ENCODE measurements at places on chromosomes 5 and 9. TPM values are rescaled to one million over a fixed set of nuclear protein-coding genes. Genes with fewer than 3 reads are reported as not detected.

GRCh38 chr5:123170061-123170460, 81.0 kb downstream of the PRDM6 start:
- no peaks in the 10 kb centered on the region for H3K36me3 ChIP-seq
- H3K27ac ChIP-seq: no peak overlapping the region

DNA sequence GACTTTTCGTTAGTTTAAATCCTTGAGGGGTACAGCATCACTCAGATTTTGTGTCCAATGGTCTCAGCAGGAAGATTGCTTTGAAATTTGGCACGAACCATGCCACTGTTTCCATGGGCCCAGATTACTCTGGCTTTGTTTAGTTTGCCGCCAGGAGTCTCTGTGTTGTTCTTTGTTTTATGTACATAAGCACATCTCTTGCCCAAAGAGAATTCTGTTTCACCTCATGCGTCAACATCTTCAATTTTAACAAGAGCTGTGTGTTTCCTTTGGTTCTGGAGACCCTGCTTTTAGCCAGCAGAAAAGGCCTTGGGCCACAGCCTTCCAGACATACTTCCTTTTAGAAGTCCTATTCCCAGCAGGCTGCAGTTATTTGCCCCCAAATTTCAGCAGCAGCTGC, 62.4 kb downstream of the TNPO1 start:
- no peak overlapping the region for H3K4me3 ChIP-seq
- no peaks in the 10 kb centered on the region for H3K27me3 ChIP-seq
- DNase-seq: no peak
- H3K27ac ChIP-seq: no peak overlapping the region
- H3K4me1 ChIP-seq: no peaks in the 10 kb centered on the region
- no peaks in the 10 kb centered on the region for H3K36me3 ChIP-seq

DNA sequence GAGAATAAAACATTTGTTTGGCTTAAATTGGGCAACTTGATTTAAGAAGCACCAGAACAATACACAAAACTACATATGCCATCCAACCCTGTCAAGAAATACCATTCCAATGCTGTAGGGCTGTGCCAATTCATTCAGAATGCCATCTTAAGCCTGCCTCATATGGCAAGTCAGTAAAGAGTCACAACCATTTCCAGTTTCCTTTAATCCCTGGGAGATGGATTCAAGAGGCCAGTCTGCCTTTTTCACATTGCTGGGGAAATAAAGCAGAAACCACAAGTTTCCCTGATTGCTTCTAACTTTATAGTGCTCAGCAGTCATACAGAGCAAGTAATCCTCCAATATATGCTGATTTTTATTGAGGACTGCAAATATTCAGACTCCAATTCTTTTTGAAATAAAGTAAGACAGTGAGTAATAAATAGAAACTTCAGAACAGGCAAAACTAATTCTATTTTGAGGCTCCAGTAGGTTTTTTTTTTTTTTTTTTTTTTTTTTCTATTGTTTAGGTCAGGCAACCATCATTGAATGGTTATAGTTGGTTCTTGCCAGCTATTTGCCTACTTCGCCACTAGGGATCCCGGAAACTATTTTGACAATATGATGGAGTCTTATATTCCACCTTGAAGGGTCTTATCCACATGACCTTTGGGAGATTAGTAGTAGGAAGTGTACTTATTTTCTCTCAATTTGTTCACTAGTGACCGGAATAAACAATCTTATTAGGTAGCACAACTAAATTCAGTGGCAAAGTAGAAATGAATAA, 400.9 kb upstream of the MEF2C start:
- H3K4me1 ChIP-seq: no peaks in the 10 kb centered on the region
- no peaks in the 10 kb centered on the region for H3K36me3 ChIP-seq
- no peak overlapping the region for H3K4me3 ChIP-seq
- no peak for DNase-seq
- H3K27me3 ChIP-seq: no peaks in the 10 kb centered on the region

DNA sequence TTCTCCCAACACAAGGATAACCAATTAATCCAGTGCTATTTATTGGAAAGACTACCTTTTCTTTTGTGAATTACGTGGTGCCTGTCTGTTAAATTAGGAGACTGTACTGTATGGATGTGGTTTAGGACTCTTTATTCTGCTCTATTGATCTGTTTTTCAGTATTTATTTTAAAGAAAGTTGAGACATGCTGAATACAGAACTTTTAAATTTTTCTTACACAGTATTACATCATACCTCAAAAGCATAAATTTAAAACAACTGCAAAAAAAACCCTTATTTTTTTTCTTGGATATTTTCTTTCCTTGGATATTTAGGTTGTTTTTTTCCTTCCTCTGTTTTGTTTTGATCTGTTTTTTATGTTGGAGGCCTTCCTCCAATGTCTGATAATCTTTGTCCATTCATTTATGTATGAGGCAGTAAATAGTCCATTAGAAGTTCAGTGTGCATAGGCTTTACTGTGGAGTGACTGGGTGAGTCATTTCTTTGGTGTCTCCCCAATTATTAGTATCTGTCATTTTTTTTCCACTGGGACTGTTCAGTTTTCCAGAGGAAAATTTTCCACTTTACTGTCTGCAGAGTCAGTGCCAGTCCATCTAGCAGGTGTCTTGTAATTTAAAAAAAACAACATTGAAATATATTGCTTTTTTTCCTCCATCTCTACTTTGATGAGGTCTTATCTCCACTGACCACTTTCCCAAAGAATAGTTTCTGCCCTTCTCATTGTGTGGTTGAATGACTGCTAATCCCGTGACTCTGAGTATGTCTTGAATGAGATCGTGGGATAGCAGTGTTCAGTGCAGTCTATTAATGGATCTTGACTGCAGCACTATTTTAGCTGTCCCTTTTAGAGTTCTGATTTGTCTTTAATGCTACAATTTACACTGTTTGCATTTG, 15.2 kb downstream of the CYSTM1 start:
- H3K27ac ChIP-seq: peak overlapping the region; percentile 35
- H3K4me3 ChIP-seq: no peak overlapping the region
- H3K27me3 ChIP-seq: no peaks in the 10 kb centered on the region
- no peak for DNase-seq
- peaks cover 14% of the 10 kb centered on the region for H3K4me1 ChIP-seq

DNA sequence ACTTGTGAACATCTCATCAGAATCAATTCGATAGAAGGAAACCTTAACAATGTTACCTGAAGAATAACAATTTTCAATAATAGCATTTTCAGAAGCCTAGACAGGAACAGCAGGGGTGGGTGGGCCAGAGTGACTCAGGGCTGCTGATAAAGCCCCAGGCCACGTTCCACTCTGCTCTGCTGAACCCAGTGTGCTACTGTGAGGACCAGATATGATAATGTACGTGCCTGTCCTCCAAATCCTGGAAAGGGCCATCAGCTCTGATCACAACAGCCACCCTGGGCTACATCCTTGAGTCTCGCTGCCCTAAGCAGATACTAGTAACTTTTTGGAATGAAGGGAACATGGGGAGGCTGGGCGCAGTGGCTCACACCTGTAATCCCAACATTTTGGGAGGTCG, 91.3 kb downstream of the PRRT1B start:
- peaks cover 26% of the 10 kb centered on the region for H3K4me1 ChIP-seq
- no peaks in the 10 kb centered on the region for H3K27me3 ChIP-seq
- DNase-seq: no peak
- peak overlapping the region; percentile 89 for H3K27ac ChIP-seq
- no peaks in the 10 kb centered on the region for H3K36me3 ChIP-seq
- no peak overlapping the region for H3K4me3 ChIP-seq

- no peaks in the 10 kb centered on the region for H3K36me3 ChIP-seq
- H3K27me3 ChIP-seq: no peaks in the 10 kb centered on the region
- H3K27ac ChIP-seq: no peak overlapping the region
Measured at GRCh38 chr5:94908889-94909480, 290.5 kb downstream of the SLF1 start.

NPM1 gene
- 996 TPM for total RNA-seq

DNA sequence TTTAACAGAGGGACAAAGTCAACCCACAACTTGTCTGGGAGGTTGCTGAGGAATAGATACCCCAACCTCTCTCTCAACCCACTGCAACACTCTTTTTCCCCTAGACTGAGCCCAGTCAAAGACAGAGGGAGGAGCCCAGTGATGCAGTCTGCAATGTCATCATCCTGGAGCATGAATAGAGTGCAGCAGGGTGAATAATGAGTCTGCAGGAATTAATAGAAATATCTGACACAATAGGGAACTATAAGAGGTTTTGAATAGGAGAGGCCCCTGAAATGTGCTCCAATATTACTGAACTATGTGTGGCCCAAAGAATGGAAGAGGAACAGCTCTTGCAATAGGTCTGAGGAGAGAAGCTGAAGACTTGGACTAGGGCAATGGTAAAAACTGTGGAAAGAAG, 59.1 kb downstream of the PDCD1LG2 start:
- H3K4me1 ChIP-seq: no peaks in the 10 kb centered on the region
- H3K27ac ChIP-seq: no peak overlapping the region
- H3K4me3 ChIP-seq: no peak overlapping the region
- H3K27me3 ChIP-seq: no peaks in the 10 kb centered on the region
- H3K36me3 ChIP-seq: no peaks in the 10 kb centered on the region

DNA sequence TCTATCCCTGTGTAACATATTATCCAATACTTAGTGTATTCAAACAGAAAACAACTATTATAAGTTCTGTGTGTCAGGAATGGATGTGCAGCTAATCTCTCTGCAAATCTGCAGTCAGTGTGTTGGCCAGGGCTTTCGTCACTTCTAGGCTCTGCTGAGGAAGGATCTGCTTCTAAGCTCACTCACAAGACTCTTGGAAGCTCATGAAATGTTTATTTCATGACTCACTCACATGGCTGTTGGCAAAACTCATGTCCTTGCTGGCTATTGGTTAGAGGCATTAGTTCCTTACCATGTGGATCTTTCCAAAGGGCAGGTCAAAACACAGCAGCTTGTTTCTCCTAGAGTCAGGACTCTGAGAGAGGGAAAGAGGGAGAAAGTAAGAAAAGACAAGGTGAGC, 367.4 kb upstream of the SMARCA2 start:
- DNase-seq: no peak
- no peaks in the 10 kb centered on the region for H3K36me3 ChIP-seq
- no peaks in the 10 kb centered on the region for H3K27me3 ChIP-seq
- no peak overlapping the region for H3K4me3 ChIP-seq
- H3K27ac ChIP-seq: no peak overlapping the region

GRCh38 chr5:149072376-149072775, 9.5 kb upstream of the SH3TC2 start:
- no peaks in the 10 kb centered on the region for H3K4me1 ChIP-seq
- no peak overlapping the region for H3K4me3 ChIP-seq
- H3K27ac ChIP-seq: no peak overlapping the region
- no peak for DNase-seq

- no peak overlapping the region for H3K27ac ChIP-seq
- no peaks in the 10 kb centered on the region for H3K27me3 ChIP-seq
- no peak overlapping the region for H3K4me3 ChIP-seq
- no peaks in the 10 kb centered on the region for H3K36me3 ChIP-seq
- no peaks in the 10 kb centered on the region for H3K4me1 ChIP-seq
Measured at GRCh38 chr9:98625728-98626127, 83.0 kb downstream of the GABBR2 start.

SMIM33 gene
- 3.4 TPM for total RNA-seq

- no peaks in the 10 kb centered on the region for H3K4me1 ChIP-seq
- H3K36me3 ChIP-seq: no peaks in the 10 kb centered on the region
- no peak overlapping the region for H3K27ac ChIP-seq
- H3K4me3 ChIP-seq: no peak overlapping the region
- no peaks in the 10 kb centered on the region for H3K27me3 ChIP-seq
- DNase-seq: no peak
Measured at GRCh38 chr5:5793242-5794117, 371.0 kb downstream of the ICE1 start.

GRCh38 chr9:38026021-38026809, 42.8 kb downstream of the SHB start:
- no peak overlapping the region for H3K4me3 ChIP-seq
- peaks cover 13% of the 10 kb centered on the region for H3K4me1 ChIP-seq
- H3K27ac ChIP-seq: peak overlapping the region; percentile 37
- no peaks in the 10 kb centered on the region for H3K36me3 ChIP-seq
- H3K27me3 ChIP-seq: no peaks in the 10 kb centered on the region

CCDC187 gene
- 0.48 TPM for total RNA-seq

GRCh38 chr9:105154723-105155191, 89.7 kb upstream of the SLC44A1 start:
- no peak overlapping the region for H3K27ac ChIP-seq
- no peaks in the 10 kb centered on the region for H3K27me3 ChIP-seq
- no peaks in the 10 kb centered on the region for H3K4me1 ChIP-seq
- no peaks in the 10 kb centered on the region for H3K36me3 ChIP-seq
- DNase-seq: no peak

DNA sequence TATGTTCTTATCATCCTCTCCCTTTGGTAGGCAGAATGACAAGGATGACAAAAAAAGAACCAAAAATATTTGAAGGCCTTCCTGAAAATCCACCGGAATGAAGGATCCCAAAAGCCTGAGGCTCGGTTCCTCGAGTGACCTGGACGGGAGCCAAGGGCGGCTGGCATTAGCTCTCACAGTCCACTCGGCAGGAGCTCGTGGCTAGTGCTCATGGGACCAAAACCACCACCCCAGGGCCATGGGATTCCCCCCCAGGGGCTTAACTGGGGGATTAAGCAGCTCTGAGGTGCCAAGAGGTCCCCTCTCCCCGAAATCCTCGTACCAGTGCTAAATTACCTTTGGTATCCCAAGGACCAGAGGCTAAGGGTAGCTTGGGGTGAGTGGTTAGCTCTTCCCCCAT, 586 bp upstream of the PDZD2 start:
- H3K4me3 ChIP-seq: peak overlapping the region; percentile 65
- H3K27me3 ChIP-seq: peaks cover 13% of the 10 kb centered on the region
- DNase-seq: no peak
- no peak overlapping the region for H3K27ac ChIP-seq

INSYN2B gene
- total RNA-seq: not detected

- H3K27me3 ChIP-seq: no peaks in the 10 kb centered on the region
- no peaks in the 10 kb centered on the region for H3K4me1 ChIP-seq
- DNase-seq: no peak
- no peak overlapping the region for H3K4me3 ChIP-seq
- H3K36me3 ChIP-seq: no peaks in the 10 kb centered on the region
Measured at GRCh38 chr5:53575101-53575500, 14.7 kb downstream of the NDUFS4 start.

DNA sequence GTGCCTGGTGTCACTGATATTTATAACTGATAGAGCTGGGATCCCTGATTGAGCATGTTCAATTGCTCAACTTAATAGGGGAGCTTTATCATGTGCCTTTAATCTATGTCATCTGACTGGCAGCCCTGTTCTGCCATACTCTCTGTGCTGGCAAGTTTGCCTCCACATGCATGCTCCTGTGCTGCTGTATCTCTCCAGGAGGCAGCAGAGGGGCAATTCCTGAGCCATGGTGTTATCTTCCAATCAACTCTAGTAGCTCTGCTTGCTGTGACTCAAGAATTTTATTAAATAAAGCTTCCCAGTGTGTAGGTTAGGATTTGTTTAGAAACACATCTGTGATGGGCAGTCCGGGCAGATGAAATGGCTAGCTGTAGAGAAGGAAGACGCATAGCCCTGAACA, 642.0 kb downstream of the KIF4B start:
- H3K4me1 ChIP-seq: no peaks in the 10 kb centered on the region
- no peaks in the 10 kb centered on the region for H3K27me3 ChIP-seq
- H3K27ac ChIP-seq: no peak overlapping the region
- DNase-seq: no peak

DNA sequence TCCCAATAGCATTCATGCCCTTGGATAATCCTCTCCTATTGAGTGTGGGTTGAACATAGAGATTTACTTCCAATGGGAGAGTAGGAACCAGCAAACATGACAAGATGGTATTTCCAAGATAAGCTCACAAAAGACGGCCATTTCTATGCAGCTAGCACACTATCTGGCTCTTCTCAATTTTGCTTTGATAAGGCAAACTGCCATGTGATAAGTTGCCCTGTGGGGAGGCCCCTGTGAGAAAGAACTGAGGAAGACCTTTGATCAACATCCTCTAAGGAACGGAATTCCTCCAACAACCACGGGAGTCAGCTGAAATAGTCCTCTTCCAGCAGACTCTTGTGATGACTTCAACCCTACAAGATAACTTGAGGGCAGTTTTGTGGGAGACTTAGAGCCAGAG, 211.9 kb upstream of the TRPM3 start:
- no peaks in the 10 kb centered on the region for H3K4me1 ChIP-seq
- H3K27me3 ChIP-seq: no peaks in the 10 kb centered on the region
- no peak overlapping the region for H3K4me3 ChIP-seq
- DNase-seq: no peak
- no peak overlapping the region for H3K27ac ChIP-seq
